ENCODE measurements at places on chromosomes 11 and 22.

DNA sequence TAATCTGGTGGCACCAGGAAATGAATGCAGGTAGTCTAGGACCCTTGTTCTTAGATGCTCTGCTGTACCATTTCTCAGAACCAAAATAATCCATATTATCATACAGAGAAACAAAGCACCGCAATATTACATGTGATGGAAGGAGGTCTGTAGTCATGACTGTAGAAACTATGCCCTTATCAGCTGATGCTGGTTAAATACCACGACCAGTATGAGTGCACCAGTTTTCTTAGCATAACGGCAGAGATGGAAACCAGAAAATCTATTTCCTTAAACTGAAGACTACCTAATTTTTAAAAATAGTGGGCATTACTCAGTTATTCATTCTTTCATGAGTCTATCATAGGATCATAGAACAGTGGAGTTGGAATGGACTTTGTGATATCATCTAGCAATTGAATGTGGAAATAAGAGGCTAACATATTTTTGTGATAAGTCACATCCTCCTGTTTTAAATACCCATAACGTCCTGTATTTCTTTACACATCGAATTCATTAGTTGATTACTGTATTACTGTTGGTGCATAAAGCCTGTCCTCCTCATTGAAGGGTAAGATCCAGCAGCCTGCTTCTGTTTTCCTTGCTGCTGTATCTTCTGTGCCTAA is 15.1 kb downstream of the JHY start:
- no peak for DNase-seq

- DNase-seq: peak; percentile 1
These were observed 58.2 kb downstream of the RRAS2 start for GRCh38 chr11:14300661-14301304.

GRCh38 chr11:120867531-120867930 is 156.4 kb upstream of the TBCEL start:
- no peak for DNase-seq

- DNase-seq: no peak
These were observed 4.5 kb upstream of the TPP1 start for GRCh38 chr11:6623391-6624363.

DNA sequence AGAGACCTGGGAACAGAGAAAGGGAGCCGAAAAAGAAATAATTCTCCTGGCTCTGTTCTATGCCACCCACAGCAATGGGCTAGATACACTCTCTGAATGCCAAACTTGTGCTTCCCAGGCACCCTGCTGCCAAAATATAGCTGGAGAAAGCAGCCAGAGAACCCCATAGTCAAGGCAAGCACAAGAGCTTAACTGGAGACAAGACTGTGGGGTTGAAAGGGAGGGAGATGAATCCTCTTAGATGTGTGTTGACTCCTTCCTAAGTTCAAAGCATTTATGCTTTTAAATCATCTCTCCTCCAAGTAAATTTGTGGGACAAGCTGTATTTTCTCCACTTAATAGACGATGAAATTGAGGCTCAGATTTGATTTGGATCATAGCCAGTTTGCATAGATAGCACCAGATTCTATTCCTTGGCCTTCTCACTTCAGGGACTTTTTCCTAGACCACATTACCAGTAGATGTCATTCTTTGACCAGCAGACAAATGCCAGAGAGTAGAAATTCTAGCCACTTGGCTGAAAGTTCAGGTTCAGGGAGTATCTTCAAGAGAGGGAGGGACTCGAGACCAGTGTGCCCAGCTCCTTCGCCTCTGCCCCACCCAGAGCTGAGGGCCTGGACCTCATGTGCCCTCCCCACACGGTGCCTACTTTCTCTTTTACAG is 16.5 kb upstream of the ETS1 start:
- DNase-seq: no peak

DNA sequence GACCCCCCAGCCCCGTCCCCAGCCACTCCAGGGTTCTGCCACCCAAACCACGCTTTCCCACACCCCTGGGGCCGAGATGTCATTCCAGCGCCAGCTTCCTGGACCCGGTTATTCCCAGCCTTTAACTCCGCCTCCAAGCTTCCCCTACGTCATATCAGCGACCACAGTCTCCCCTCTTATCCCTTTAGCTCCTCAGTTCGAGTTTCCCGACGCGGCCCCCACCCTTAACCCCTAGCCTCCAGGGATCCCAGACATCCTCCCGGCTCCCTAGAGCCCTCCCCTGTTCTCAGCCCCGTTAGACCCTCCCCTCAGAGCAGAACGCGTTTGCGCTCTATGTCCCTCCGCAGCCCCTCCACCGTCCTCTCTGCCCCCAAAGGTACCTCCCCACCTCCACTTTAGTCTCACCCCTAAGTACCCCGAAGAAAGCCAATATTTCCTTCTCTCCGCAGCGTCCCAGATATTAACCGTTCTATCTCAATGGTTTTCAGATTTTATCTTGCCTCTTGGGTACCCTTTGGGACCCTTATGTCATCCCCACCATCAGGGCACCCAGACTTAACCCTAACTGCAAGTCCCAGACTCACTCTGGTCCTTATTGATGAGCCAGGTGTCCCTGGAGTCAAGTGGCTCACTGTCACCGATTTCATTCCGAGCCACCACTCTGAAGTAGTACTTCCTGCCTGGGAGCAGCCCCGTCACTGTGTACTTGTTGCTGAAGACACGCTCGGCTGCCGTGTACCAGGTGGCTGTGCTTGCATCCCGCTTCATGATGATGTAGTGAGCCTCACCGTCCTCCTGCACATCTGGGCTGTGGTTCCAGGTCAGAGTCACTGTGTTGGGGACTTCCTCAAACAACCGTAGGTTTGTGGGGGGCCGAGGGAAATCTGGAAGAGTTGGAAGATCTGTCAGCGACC is 8.0 kb downstream of the TMEM86A start:
- peak; percentile 63 for DNase-seq

- DNase-seq: no peak
These were observed 193.7 kb downstream of the MIAT start for GRCh38 chr22:26851125-26851524.

- DNase-seq: no peak
These were observed 9.1 kb downstream of the CTSF start for GRCh38 chr11:66559142-66559865.

DNA sequence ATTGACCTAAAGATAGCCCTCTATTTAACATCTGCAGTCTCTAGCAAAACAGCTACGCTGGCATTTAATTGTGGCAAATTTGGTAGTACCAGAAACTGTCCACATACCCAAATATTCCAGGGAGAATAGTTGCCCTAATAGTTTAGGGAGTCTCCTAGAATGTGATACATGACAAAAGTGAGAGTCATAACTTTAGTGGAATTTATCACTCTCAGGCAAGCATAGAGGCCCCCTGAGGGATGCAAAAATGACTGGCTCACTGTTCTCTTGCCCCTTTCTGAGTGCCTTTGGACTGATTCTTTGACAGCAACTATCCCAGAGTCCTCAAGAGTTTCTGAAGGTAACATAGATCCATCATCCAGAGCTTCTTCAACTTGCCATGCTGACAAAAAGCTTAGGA is 2.3 kb upstream of the OR51B4 start:
- DNase-seq: no peak

DNA sequence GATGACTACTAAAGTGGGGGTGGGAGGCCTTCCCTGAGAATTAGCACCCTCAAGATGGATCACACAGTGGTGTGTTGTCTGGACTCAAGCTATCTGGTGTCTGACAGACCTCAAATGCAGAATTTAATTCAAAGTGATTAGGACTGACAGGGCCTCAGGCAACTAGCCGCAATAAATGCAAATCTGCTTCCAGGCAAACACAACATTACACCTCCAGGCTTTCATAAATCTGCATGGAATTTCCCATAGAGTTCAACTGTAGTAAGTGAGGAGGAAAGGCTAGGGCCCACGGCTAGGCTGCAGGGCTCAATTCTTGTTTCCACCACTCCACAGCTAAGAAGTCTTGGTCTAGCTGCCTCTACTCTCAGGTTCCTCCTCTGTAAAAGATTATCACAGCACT is 331.4 kb downstream of the LARGE1 start:
- no peak for DNase-seq

DNA sequence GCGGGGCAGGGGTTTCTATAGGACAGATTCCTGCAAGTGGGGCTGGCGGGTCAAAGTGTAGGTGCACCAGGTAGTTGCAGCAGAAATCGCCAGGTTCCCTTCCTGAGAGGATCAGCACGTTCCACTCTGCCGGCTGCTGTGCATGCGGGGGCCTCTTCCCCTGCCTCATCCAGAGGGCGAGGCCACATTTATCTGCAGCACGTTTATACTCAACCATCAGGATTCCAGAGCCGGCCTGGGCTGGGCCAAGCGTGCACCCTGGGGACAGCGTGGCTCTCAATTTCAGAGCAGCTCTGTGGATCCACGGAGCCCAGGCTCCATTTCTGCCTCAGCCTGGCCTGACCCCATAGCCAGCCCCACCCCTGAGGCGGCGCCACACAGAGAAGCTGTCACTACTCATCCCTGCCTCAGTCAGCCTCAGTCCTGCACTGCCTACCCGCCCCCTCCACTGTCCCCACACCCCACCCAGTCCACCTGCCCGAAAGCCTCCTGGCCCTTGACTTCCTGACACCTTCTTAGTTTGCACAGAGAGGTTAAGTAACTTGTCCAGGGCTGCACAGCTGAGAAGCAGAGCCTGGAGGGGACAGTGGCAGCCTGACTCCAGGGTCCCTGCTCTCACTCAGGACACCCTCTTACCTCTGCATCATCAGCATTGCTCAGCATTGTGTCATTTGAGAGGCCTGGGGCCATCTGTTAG is 45.9 kb upstream of the RTL6 start:
- DNase-seq: no peak

DNA sequence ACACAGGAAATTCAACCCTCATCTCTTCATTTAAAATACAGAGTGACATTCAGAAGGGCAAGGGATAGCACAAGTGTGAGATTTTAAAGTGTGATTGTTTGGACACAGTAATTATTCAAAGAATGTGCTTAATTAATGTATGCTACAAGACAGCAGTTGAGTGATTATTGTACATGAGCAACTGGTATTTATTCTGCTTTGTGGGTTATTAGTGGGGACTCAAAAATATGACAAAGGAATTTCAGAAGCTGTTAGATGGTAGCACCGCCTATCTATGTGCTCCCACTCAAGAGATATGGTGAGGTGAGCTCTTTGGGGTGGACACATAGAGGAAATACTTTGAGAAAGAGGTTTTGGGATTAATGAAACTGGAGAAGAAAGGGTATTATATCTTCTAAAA is 5.8 kb upstream of the HBD start:
- no peak for DNase-seq

- DNase-seq: no peak
These were observed 4.4 kb downstream of the DTX4 start for GRCh38 chr11:59176330-59176729.

DNA sequence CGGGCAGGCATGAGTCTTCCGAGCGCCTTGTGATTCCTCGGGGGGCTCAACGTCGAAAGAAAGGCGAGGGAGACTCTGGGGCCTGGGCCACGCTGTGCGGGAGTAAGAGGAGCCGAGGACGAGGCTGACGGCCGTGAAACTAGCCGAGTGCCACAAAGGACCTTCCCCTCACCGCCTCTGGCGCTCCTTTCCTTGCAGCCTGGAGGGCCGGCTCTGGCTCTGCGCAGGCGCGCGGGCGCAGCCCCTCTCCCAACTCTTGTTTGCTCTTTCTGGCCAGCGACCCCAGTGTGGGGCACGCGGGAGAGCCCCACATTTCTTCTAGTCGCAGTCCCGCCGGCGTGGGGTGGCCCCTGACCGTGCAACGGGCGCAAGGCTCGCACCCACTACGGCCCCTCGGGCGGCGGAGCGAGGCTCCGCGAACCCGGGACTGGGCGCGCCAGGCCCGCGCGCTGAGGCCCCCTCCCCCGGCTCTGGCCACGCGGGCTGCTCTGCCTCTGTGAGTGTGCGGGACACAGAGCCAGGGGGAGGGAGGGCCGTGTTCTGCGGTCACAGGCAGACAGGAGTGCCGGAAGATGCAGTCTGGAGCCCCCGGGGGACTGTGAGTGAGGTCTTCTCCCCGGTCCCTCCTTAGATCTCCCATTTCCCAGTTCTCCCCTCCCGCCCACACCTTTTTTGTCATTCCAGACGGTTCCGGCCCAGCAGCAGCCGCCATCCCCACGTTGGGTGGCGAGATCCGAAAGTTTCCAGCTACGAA is 1.0 kb upstream of the TOB2 start:
- DNase-seq: peak; percentile 64

- no peak for DNase-seq
These were observed 82.1 kb upstream of the PPARA start for GRCh38 chr22:46068181-46068592.

DNA sequence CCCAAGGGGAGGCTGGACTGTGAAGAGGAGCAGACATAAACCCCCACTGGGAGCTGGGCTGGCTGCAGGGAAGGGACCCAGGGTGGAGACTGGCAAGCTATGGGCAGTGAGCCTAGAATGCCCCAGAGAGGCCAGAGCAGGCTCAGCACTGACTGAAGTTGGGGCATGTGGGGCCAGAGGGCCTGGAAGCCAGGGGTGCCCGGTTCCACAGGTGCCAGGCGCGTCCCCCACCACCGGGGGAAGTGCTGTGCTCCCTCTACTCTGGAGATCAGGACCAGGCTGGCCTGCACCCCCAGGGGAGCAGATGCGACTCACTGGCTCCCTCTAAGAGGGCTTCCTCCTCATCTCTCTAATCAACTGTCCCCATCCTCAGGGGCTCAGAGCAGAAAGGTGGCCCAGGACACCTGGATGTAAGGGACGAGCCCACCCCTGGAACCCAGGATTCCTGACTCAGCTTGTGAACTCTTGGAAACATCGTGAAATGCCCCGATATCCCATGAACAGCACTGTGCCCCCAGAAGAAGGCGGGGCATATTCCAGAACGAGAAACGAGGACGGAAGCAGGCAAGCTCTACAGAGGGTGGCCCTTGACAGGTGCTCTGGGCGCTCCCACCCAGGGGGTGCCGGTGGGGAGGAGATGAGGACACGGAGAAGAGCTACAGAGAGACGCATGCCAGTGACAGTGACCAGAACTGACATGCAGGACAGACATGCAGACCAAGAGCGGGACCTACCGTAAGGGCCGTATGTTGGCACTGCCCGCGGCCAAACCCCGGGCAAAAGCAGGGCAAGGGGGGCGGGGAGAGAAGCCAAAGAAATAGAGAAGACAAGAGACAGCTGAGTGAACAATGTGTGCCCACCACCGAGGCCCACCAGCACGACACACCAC is 20.4 kb downstream of the MAFF start:
- DNase-seq: no peak

DNA sequence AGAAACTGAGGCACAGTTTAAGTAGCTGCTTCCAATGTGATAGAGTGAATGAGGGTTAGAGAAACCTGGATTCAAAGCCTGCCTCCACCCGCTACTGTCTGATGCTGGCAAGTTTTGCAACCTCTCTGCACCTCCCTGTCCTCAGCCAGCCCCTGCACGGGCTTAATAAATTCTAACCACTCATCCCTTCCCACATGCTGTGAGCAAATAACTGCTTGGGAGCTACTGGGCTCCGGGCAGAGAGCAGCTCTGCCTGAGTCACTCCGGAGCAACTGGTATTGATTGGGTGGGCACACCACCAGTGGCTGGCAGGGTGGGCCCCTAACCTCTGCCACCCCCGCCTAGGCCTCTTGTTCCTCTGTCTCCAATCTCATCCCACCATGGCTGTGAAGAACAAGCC is 104.3 kb upstream of the SYT13 start:
- DNase-seq: no peak

- no peak for DNase-seq
These were observed 87.7 kb upstream of the BIRC3 start for GRCh38 chr11:102229510-102230123.
